Ovary (tissue), 10 donors: ENCODE measurements at places on chromosomes 2 and 18. TPM values are rescaled to one million over a fixed set of nuclear protein-coding genes. Genes with fewer than 3 reads are reported as not detected.
A peak's percentile ranks its signal among the peaks of the same experiment; 100 is the strongest.

DNA sequence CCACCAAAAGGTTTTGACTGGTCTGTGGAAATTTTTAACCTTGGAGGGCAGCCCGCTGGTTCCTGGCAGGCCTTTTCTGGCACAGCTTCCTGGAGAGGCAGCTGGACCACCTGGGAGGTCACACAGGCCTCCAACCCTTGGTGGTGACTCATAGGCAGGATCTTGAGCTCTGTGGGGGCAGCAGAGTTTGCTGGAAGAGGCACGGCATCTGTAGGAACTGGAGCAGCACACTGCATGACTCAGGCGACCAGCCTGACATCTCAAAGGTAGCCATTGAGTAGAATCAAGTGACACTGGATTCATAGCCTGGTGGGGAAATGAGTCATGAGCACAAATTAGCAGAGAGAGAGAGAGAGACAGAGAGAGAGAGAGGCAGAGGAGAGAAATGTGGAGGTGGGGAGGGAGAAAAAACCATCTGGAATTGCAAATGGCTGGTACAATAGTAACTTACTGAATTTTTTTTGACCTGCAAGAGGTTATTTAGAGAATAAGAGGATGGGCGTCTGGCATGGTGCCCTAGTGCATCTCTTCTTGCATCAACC lies 57.4 kb downstream of the TRPM8 start:
- DNase-seq: no peak

- DNase-seq: peak; percentile 88
These were observed at the start of gene SNED1 for GRCh38 chr2:240997856-240998705. TSS of gene SNED1 (plus strand) at chr2:240998618. CDS start at chr2:240998838, 220 bp downstream.

DNA sequence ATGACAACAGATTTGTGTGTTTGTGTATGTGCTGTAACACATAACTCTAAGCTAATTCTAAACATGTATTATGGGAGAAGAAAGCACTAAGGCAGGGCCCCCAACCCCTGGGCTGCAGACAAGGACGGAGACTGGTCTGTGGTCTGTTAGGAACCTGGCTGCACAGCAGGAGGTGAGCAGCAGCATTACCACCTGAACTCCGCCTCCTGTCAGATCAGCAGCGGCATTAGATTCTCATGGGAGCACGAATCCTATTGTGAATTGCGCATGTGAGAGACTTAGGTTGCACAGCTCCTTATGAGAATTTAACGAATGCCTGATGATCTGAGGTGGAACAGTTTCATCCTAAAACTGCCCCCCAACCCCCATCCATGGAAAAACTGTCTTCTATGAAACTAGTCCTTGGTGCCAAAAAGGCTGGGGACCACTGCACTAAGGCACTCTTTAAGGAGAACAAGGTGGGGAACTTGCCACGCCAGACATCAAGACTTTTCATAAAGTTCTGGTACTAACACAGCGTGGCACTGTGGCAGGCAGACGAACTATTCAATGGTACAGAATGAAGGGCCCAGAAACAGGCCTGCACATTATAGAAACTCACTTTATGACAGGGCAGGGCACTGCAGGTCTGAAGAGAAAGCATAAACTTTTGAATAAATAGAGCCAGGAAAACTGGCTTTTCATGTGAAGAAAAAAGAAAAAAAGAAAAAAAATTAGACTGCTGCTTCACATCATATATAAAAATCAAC lies 14.0 kb downstream of the REEP1 start:
- no peak for DNase-seq

- no peak for DNase-seq
These were observed 95.3 kb upstream of the ALKAL2 start for GRCh38 chr2:383178-383577.

DNA sequence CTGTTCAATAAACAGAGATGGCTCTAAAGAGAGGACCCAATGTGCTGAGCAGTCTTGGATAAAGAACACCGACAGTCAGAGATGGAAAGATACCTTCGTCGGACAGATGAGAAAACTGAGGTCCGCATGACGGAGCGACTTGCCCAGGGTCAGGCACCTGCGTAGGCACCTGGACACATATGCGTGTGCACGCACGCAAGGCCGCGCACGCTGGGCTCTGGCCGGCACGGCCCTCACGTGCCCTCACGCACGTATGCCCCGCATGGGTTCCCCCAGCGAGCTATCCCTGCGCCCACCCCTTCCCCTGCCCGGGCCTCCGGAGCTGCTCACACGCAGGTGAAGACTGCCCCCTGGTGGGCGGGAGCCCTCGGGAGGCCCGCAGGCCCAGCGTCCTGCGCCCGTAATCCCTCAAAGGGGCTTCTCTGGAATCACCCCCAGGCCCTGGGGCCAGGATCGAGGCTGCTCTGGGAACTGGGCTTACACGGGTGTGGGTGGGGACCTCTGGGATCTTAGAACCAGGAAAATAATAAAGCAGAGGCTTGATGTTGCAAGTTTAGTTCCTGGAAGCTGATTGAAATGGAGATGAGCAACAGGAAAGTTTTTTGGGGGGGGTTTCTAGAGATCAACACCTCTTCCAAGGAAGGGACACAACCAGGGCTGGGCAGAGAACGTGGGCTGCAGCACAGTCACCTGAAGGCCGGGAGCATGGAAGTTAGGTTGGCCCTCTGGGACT lies 246.3 kb downstream of the TNS1 start:
- peak; percentile 89 for DNase-seq

GRCh38 chr2:85353876-85354285 lies 447 bp downstream of the RETSAT start:
- DNase-seq: peak; percentile 61

DNA sequence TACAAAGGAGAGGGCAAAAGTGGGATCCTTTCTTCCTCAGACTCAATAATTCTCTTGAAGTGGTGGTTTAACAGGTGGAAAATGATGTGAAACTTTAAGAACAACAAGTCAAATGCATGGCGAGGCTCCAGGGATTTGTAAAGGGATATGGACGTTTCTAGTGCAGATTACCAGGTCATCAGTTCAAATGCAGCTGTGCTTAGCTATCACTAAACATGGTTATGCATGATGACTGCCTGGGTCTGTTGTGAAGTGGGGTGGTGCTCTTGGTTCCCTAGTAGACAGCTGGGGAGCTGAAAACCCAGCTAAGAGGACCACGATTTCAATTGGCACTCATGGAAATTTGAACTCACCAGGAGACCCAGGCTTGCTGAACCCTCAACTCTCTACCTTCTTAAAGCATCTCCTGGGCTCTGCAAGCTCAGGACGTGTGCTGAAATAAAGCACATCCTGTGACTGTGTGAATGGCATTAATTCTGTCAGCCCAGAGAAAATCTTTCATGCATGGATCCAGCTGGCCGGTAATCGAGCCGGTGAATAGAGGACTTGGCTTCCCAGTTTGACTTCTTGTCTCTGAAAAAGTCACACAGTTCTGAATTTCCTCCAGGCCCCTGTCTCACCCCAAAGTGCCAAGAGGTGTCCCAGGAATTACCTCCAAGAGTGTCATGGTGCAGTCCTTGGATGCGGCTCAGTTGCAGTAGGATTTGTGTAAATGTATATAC lies 146.1 kb downstream of the MTX2 start:
- no peak for DNase-seq

DNA sequence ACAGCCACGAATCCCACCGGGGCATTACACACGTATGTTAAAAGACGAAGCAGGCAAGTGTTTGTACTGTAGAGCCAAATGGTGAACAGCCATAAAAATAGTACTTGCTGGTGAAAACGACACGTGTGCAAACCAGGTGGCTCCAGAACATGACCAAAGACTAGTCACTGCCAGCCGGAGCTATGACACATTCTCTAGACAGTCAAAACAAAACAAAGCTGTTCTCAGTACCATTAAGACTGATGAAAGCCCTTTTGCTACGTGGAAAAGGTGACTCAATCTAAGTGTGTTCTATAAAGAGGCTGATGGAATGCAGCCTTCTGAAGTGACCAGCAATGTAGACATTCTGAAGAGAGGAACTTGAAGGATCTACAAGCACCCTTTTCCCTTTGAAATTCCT lies 367.7 kb upstream of the NETO1 start:
- no peak for DNase-seq

- DNase-seq: no peak
These were observed 82.5 kb downstream of the EDAR start for GRCh38 chr2:108906403-108907077.

DNA sequence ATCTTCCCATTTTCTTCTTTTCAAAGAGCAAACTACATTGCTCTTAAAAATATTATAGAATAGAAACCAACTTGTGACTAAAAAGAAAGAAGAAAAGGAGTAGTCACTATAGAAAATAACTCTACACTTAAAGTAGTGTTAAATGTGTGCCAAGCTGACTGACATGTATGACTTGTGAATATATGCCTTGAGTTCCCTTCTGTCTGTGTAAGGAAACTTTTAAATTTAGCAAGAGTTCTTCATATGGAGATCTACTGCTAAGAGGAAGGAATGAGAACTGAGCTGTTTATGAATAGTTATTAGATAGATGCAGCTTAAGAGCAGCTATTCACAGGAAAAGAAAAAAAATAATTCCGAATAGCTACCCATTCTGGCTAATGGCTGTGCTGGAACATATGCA lies 1221.7 kb upstream of the ZEB2 start:
- DNase-seq: no peak

DNA sequence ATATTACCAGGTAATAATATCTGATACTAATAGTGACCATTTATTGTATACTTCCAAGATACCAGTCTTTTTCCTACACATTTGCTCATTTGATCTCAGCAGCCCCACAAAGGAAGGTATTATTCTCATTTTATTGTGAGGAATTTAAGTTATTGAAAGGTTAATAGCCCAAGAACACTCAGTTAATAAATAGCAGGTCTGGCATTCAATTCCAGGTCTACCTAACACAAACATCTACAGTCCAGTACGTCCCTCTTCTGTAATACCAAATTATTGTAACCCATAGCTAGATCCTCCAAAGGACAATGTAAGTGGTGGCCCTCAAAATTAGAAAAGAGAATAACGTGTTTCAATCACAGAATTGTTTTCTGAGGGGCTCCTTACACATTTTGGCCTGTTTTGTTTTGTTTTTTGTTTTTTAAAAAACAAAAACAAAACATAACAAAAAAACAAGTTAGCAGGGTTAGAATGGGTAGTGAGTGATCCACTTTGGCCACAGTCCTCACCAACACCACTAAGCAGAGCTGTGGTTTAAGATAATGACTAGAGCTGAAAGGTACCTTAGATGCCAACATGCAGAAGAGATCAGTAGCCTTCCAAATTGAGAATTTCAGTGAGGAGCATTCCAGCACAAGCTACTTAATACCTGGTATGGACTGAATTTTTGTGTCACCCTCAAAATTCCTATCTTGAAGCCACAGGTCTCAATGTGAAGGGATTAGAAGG lies 137.5 kb downstream of the DYM start:
- no peak for DNase-seq

DNA sequence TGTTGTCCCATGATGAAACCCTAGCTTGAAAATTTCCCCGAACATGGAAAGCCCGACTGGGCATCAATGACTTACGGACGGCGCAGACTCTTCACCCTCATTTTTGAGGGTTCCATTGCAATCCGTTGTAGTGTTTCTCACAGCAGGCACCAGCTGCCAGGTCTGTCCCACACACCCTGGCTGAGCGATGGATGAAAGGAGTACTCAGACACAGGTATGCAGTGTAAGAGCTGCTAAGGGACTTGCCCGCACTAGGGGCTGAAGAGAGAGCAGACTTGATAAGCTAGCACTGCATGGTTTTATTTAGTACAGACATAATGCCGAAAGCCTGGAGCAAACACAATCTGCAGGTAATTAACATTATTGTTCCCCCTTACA lies 15.8 kb downstream of the DYNAP start:
- no peak for DNase-seq

- DNase-seq: no peak
These were observed 63.9 kb downstream of the PARD6G start for GRCh38 chr18:80183273-80184050.

DNA sequence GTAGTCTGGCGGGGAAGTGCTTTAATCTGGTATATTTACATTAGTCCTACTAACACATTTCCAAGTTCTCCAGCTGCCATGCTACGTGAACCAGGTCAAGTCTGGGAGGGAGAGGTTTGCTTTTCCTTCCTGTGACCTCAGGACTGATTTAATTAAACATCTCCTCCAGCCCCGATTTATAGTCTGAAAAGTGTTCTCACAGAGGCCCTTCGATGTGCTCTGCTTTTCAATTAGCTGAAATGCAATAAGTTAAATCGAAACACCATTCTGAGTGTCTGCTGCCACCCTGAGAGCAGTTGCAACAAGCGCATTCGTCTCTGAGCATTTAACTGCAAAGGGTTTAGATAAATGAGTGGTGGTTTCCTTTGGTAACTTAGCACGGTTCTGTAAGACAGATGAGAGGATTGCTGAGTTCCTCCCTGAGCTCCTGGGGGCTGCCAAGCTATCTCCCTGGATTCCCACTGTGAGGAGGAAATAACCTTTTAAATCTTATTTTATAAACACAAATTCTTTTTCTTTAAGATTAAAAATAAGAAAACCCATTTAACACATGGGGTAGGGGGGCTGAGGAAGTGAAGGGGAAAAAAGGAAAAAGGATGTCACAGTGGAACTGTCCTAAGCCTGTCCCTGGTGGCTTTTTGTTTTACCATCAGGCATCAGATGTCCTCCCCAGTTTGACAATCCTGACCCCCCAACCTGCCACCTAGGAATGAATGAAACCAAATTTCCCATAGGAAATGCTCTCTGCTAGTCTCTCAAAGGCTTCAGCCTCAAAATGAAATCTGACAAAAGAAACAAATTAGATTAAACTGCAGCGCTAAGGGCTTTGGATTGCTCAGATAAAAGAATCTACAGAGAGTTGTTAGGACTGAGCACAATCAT lies 56.5 kb upstream of the CREB1 start:
- DNase-seq: peak; percentile 39

- no peak for DNase-seq
These were observed 7.9 kb downstream of the PKP4 start for GRCh38 chr2:158464426-158465281.

DNA sequence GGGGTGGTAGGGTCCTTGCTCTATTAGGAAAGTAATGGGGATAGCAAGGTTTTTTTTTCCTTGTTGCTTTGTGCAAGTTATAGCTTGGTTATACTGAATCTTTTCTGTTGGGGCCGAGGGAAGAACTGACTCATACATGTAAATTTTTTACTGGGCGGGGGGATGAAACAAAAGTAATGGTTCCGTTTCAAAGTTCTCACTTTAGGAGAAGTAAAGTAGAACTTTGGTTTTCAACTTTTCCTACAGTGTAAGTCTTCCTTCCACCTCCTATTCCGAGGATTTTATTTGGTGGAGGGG lies 1.1 kb downstream of the AFTPH start:
- DNase-seq: no peak

DHRS9 gene
- total RNA-seq: 0.23 TPM

CYP26B1 gene
- 4.0 TPM for total RNA-seq

PRLH gene
- not detected for total RNA-seq

WNT6 gene
- total RNA-seq: 4.5 TPM

KCNIP3 gene
- total RNA-seq: 26.0 TPM

IRS1 gene
- 87.0 TPM for total RNA-seq

ALPI gene
- total RNA-seq: not detected

SERPINB4 gene
- total RNA-seq: not detected
